ENCODE measurements at places on chromosomes 2 and 18. TPM values are rescaled to one million over a fixed set of nuclear protein-coding genes. Genes with fewer than 3 reads are reported as not detected.

The CRYGB gene
- not detected for total RNA-seq

The TMX3 gene
- 61.6 TPM for total RNA-seq

The RUFY4 gene
- total RNA-seq, result 0.08 TPM

The MYO1B gene
- total RNA-seq, result 88.9 TPM

The COBLL1 gene
- total RNA-seq, result 2.2 TPM

Data from smooth muscle cell of the coronary artery (primary cell).